ENCODE measurements at places on chromosomes 13 and 19. TPM values are rescaled to one million over a fixed set of nuclear protein-coding genes. Genes with fewer than 3 reads are reported as not detected.

DNA sequence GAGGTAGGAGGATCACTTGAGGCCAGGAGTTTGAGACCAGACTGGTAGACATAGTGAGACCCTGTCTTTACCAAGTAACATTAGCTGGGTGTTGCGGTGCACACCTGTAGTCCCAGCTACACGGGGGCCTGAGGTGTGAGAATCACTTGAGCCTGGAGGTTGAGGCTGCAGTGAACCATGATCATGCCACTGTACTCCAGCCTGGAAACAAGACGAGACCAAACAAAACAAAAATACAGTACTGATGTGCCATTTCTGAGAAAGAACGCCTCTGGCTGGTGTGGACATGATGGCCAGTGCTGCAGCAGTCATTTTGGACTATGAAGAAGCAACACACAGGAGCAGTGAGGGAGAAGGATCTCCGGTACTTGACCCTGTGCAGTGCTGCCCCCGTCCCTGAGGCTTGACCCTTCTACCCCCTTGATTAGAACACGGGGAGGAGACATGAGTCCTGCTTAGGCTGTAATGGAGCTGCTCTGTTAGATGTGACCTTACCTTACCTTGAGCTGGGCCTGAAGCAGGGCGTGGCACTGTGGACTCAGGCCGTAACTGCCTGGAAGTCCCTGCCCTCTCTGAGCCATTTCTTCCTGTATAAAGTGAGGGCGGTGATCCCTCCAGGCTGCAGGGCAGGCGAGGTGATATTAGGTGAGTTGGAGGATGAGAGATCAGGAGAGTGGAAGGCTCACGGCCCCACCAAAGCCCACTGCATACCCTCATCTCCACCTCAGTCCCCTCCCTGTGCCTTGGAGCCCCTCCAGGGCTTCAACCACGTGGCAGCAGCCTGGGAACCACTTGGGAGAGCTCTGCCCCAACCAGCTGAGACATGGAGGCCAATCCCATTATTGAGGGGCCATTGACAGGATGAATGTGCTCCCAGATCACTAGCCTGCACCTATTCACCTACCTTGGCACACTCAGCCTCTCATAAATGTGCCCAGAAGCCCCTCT lies 5.9 kb downstream of the RPL18A start:
- DNase-seq, result no peak

DNA sequence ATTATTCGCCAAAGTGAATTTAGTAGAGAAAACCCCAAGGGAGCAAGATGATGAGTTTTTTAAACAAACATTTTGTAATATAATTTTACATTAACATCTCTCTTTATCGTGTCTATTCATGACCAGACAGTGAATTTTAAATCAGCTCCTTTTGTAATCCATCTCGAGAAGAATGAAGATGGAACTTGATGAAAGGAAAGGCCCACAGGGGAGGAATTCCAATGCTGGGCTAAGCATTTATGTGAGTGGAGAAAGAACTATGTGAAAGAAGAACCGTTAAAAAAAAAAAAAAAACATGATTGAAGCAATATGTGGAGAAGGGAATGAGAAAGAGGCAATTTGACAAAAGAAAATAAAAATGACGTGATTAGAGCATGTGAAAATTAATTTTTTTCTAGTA lies 170.6 kb downstream of the KCTD12 start:
- DNase-seq, result no peak

DNA sequence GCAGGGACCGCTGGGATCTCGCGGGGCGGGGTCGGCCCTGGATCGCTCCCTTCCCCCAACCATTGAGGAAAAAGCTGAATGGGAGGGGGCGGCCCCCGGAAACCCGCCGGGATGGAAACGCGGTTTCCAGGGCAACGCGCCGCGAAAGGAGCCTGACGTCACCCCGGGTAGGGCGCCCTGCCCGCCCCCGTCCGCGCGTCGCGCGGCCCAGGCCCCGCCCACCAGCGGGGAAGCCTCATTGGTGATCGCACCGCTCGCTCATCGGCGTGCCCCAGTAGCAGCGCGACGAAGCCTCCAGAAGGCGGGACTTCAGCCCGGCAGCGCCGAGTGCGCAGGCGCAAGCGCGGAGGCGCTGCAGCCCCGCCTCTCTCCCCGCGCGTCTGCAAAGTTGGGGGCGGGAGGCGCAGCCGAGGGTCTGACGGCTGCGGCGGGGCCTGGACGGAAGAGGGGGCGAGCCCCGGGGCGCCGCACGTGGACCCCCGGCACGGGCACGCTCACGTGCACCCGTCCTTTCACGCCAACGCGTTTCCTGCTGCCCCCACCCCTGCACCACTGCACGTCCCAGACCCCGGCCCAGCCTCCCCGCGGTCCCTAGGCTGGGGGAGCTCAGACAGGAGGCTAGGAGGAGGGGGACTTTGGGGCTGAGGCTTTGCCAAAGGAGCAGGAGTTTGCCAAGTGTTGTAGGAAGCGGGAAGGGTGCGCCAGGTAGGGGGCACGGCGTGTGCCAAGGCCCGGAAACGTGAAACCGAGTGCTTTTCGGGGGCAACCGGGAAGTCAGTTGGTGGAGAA lies 8.2 kb upstream of the CIRBP start:
- DNase-seq, result peak; percentile 98

DNA sequence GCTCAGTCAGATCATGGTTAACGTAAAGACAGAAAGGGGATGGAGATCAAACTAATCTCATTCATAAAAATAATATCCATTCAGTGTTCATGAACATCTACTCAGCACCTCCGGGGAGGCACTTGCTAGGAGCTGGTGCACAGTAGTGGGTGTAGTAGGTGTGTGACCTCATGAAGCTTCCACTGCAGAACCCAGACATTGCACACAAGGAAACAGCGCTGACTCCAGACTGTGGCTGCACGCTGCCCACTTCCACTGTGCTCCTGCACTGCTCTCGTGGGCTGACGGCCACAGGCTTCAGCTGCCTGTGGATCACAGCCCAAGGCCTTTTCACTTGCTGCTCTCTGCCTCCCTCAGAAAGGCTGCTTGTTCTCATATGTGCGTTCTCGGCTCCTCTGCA lies 214.4 kb upstream of the ZNF507 start:
- DNase-seq, result no peak

- no peak for DNase-seq
These were observed 107.0 kb downstream of the ZNF536 start for GRCh38 chr19:30479231-30479630.

- peak; percentile 99 for DNase-seq
These were observed 1.8 kb upstream of the ANGPTL4 start for GRCh38 chr19:8361921-8362793.

GRCh38 chr13:43293008-43293407 lies 269.6 kb downstream of the DNAJC15 start:
- DNase-seq, result no peak

- peak; percentile 37 for DNase-seq
These were observed 44.0 kb downstream of the BRD4 start for GRCh38 chr19:15288146-15288963.

- DNase-seq, result no peak
These were observed 1598.6 kb downstream of the SLITRK5 start for GRCh38 chr13:89269737-89270136.

GRCh38 chr13:52686376-52686775 lies 33.7 kb downstream of the SUGT1 start:
- DNase-seq, result no peak

GRCh38 chr19:31145007-31145406 lies 204.2 kb downstream of the TSHZ3 start:
- no peak for DNase-seq

The TMEM150B gene
- total RNA-seq, result not detected

The SLITRK1 gene
- total RNA-seq, result not detected

The CEACAM3 gene
- not detected for total RNA-seq

The C2CD4C gene
- total RNA-seq, result 5.9 TPM
